Testis (tissue), 5 donors: ENCODE measurements at places on chromosomes 3 and 15.
A peak's percentile ranks its signal among the peaks of the same experiment; 100 is the strongest.

DNA sequence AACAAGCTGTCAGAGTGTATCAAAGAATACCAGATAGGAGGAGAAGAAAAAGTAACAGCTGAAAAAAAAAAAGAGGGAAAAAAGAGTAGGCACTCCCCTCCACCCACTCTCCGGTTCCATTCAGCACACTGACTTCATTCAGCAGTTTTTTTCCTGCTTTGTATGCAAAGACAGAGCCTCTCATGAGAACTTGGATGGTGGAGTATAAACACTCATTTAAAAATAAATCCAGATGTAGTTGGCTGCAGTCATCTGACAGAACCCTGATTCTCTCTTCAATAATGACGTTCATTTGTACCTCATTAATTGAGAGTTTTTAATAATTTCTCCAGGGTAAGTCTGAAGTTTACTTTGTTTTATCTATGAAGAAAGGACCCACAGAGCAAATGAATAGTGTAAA lies 81.0 kb downstream of the TMEM108 start:
- no peak for DNase-seq

DNA sequence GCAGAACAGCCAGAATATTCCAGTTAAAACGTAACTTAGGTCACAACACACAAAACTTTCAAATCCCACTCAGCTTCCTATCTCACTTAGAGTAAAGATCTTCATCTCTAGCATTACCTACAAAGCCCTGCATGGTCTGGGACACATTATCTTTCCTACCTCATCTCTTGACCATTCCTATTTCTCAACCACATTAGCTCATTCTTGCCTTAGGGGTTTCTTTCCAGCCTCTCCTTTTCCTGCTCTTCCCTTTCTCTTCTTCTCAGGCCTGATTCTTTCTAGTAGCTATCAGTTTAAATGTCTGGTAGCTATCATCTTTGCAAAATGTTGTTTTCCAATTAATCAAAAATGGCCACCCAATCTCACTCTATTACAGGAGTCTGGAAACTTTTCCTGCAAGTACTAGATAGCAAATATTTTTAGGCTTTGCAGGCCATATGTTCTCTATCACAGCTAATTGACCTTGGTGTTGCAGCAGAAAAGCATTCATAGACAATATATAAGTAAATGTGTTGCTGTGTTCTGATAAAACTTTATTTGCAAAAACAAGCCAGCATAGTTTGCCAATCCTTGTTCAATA lies 15.1 kb upstream of the CBLB start:
- DNase-seq: no peak

DNA sequence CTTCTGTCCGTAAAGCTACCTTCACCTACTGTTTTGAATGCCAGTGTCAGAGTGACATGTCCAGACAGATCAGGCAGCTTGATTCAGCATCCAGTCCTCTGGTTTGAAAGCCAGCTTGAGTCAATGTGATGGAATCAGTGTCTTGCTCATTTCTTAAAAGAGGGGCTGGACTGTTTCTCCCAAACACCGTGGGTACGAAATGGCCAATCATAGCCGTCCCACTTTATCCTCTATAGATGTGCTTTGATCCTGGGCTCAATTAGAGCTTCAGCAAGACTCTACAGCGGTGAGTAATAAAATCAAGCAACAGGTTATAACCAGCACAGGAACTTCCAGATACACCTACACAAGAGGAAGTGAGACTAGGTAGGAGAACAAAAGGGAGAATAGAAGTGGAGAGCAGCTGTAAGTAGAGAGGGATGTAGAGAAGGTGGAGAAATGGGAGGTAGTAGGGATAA lies 17.0 kb upstream of the OR5K1 start:
- no peak for DNase-seq

GRCh38 chr3:12343047-12343501 lies 54.2 kb downstream of the PPARG start:
- no peak for DNase-seq

GRCh38 chr15:47768735-47769134 lies 51.4 kb downstream of the SEMA6D start:
- DNase-seq: no peak

DNA sequence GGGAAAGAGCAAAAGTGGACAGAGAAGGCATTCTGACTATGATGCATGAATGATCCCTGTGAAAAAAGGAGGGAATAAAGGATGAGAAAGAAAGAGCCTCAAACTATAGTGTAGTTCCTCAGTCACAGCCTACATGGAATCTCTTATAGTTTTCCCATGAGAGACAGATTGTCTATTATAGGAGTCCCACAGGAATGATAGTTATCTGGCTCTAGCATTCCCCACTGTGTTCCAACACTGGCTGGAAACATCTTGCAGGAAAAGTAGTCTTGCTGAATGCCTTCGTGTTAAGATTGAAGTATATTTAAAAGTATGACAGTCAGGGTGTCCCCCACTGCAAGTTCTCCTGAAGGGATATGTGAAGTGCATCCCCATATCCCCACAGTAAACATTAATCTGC lies 641.5 kb upstream of the NECTIN3 start:
- DNase-seq: no peak

GRCh38 chr15:36914960-36915808 lies 185.2 kb downstream of the MEIS2 start:
- DNase-seq: no peak

DNA sequence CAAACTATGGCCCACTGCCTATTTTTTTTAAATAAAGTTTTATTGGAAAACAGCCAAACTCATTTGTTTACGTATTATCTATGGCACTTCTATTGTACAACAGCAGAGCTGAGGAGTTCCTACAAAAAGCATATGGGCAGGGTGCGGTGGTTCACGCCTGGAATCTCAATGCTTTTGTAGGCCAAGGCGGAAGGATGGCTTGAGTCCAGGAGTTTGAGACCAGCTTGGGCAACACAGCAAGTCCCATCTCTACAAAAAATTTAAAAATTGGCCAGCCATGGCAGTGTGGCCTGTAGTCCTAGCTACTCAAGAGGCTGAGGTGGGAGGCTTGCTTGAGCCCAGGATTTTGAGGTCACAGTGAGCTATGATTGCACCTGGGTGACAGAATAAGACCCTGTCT lies 142.3 kb downstream of the RORA start:
- DNase-seq: no peak

GRCh38 chr15:90871139-90871715 lies 2.8 kb downstream of the FURIN start:
- peak; percentile 31 for DNase-seq

- no peak for DNase-seq
These were observed 454.6 kb upstream of the ARPP21 start for GRCh38 chr3:35184775-35185174.

GRCh38 chr15:75149867-75150709 lies 51.6 kb upstream of the C15orf39 start:
- DNase-seq: no peak

- no peak for DNase-seq
These were observed 1359.8 kb downstream of the ZPLD1 start for GRCh38 chr3:103794656-103795055.

- no peak for DNase-seq
These were observed 114.7 kb upstream of the ADAMTS9 start for GRCh38 chr3:64802460-64802859.

DNA sequence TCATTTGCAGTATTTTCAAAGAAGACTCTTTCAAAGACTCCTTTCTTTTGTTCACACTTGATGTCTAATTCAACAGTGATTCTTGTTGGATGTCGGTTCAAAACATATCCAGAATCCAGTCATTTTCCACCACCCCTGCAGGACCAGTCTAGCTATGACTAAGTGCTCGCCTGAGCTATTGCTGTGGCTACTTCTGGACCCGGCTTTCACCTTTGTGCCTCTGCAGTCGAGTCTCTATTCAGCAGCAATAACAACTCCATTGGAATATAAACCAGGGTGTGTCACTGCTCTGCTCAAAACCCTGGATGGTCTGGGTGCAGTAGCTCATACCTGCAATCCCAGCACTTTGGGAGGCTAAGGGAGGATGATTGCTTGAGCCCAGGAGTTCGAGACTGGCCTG lies 55.0 kb downstream of the PRICKLE2 start:
- DNase-seq: no peak

DNA sequence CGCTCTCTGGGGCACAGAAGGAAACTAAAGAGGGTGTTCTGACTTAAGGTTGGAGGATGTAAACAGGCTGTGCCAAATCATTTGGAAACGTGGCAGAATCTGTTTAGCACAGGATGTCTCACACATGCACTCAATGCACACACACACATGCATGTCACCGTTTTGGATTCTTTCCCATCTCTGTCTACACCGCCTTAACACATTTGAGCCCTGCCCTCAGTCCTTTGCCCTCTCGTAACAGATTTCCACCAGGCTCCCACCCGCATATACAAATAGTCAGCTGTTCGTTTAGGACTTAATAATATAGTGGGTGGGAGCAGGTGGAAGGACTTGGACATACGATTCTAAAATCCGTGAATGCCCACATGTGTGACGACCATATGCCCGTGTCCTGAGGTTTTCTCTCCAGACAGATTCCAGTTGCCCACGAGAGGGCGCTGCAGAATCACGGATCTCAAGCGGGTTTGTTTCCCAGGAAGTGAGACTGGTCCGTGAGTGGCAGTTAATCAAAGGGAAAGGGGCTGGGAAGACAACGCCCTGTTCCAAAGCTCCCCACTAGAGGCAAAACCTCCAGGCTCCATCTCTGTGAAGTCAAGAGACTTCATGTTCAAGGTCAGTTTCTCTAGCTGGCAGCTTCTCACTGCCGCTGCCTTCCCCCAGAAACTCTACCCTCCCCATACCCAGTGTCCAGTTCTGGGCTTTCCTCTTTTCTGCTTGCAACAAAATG lies 44.5 kb downstream of the NOX5 start:
- peak; percentile 94 for DNase-seq

DNA sequence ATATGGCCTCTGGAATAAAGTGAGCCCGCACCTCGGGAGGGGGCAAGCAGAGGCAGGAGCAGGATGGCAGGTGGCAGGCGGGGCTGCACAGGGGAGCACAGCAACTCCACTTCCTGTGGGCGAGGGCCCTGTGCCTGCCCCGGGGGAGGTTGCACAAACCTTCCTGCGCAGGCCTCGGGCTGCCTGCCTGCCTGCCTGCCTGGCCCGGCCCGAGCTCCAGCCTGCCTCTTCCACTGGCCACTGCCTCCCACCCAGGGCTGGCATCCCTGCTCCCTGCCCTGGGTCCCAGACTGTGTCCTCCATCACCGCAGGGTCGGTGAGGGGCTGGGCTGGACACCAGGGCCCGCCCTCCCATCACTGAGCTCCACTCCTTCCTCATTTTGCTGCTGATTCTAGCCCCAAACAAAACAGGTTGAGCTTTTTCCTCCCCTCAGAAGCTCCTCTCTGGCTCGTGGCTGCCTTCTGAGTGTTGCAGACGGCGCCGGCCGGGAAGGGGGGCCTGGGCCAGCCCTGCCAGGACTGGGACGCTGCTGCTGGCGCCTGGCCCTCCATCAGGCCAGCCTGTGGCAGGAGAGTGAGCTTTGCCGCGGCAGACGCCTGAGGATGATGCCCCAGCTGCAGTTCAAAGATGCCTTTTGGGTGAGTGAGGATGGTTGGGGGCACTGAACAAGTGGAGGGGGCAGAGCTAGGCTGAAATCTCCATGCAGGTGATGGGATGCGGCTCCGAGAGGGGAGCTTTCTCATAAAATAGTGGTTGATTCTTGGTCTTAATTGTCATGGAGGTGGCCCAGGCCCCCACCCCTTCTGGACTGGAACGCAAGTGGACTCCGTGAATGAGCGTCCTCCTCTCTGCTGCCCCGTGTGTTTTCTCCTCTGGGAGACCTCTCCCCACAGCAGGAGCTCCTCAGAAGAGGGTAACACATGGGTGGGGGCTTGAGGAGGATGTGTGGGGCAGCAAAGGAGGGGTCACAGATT lies at the start of gene PSTPIP1:
Gene PSTPIP1, plus strand, starts transcription at position 156 of the 975 bp plus-strand sequence. Its CDS starts 448 bp downstream, at position 604.
- no peak for DNase-seq

DNA sequence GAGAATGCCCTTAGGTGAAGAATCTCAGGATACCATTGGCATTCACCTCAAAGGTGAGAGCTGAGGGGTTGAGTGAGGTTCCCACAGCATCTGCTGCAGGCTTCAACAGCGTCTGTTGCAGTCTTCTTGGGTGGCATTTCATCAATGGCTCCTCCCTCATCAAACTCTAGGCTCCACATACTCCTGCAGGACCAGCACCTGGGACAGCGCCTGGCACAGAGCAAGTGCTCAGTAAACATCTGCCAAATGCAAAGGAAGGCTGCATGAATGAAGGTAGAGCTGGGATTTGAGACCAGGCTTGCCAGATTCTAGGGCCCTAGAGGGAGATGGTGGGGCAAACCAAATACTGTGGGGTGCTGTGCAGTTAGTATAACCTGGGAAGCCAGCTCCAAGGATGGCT lies 9.6 kb downstream of the TRH start:
- DNase-seq: no peak

DNA sequence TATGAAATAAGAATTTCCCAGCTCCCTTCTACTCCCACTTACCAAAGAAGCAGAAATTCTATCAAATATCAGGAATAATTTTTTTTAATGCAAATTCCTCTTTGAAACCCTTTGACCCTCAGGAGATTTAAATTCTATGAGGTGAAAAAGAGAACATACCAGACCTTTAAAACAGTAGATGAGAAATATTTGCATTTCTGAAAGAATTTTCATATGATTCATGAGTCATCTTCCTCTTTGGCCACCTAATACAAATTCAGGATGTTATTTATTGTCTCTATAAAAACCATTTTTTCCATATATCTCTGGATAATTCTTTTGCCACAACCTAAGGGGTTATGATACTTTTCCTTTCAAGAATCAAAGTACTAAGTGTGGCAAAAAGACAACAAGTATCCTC lies 67.3 kb upstream of the ST3GAL6 start:
- no peak for DNase-seq

DNA sequence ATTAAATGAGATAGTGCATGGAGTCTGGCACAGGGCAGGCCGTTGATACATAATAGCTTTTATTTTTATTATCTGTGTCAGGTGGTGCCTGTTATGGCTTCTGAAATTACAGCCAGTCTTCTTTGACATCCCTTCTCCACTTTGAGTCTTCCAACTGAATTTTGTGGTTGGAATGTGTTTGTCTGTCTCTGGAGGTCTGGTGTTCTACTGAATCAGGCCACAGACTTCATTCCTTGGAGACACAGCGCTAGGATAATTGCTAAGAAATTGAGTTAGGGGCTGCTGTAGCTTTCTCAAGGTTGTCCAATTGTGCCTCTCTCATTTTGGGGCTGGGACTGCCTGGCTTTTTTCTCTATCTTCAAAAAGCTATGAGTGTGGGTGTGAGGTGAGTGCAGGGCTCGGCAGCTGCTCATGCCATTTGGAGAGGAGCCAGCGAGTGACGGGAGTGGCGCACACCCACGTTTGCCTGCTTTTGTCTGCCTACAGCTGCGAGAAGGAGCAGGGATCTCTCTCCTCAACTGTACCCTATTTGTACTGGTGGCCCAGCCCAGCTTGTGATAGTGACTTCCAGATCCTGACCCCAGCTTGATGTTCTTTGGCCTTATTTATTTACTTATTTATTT lies 49.8 kb upstream of the SYN2 start:
- DNase-seq: peak; percentile 66

GRCh38 chr3:134333522-134334181 lies 40.6 kb downstream of the AMOTL2 start:
- peak; percentile 44 for DNase-seq

GRCh38 chr15:54829821-54830220 lies 366.9 kb downstream of the RSL24D1 start:
- DNase-seq: no peak

- no peak for DNase-seq
These were observed 326.3 kb upstream of the PDZRN3 start for GRCh38 chr3:73950865-73951558.

GRCh38 chr3:16033889-16034687 lies 140.4 kb upstream of the GALNT15 start:
- no peak for DNase-seq

GRCh38 chr15:53843166-53843565 lies 83.7 kb upstream of the WDR72 start:
- no peak for DNase-seq
